ENCODE measurements at places on chromosomes 4 and X.

- DNase-seq = no peak
Measured at GRCh38 chrX:133933316-133933715, 52.1 kb downstream of the GPC3 start.

- peak; percentile 24 for DNase-seq
Measured at GRCh38 chrX:101550751-101551379, 518 bp downstream of the ARMCX1 start.

- DNase-seq = no peak
Measured at GRCh38 chr4:182729516-182729915, 187.7 kb downstream of the DCTD start.

DNA sequence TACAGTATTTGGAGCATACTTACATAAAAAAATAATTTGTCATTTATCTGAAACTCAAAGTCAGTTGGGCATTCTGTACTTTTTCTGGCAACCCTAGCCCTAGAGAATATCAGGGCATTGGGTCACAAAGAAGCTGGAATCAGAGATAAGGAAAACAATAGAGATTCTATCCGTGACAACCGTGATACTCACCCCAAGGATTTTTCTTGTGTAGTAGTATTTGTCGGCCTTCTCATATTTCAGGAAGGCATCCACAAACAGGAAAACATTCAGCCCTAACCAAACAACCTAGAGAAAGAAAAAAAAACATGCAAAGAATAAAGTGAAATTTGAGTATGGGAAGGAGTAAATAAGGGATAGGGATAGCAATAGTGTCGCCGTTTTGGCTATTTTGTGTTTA is 3.6 kb downstream of the NOX1 start:
- no peak for DNase-seq

DNA sequence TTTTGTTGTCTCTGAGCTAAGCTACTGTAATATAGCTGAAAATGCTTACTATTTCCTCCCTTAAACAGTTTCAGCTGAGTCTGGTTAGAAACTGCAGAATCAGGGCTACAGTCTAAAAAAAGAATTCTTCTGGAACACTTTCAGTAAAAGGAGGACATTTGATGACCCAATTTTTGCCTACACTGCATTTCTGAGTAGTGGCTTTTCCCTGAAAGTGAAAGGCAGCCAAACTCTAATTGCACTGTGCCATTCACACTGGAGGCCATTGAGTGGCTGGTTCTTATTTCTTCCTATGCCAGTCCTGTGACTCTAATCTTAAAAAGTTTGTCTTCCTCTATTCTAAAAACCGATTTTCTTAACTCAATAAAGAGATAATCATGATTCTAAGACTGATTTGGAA is 526.0 kb downstream of the CFAP47 start:
- no peak for DNase-seq

DNA sequence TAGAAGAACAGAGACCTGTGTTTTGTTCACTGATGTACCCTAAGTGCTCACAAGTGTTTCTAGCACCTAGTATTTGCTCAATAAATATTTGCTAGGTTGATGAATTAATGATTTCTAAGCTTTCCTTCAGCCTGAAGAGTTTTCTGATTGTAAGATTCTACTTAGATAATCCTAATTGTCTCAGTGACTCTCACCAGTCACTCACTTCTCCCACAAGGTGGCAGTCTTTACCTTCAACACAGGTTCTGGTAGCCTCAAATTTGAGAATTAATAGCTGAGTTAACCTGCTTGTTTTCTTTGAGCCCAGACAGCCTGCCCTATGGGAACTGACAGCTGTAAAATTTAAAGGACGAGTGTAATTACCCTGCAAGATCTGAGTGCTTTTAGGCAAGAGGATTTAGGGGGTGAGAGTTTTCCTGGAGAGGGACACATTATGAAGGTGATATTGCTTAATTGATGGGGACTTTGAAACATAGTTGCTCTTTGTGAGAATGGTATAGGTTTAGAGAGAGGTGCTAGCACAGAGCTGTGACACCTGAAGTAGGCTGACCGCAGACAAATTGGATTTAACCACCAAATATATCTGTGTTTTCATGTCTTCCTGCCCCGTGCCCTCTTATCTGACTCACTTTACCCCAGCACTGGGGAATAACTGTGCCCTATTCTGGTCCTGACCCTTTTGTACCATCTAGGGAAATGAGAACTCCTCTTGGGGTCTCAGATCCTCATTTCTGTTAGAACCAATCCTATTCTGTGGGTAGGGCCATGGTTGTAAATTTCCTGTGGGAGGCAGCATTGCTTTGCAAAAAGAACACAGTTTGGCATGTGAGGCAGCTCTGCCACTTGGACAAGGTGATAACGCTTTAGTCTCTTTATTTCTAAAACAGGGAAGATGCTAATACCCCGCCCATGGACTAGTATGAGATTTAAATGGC is 27.7 kb downstream of the CD38 start:
- peak; percentile 40 for DNase-seq

DNA sequence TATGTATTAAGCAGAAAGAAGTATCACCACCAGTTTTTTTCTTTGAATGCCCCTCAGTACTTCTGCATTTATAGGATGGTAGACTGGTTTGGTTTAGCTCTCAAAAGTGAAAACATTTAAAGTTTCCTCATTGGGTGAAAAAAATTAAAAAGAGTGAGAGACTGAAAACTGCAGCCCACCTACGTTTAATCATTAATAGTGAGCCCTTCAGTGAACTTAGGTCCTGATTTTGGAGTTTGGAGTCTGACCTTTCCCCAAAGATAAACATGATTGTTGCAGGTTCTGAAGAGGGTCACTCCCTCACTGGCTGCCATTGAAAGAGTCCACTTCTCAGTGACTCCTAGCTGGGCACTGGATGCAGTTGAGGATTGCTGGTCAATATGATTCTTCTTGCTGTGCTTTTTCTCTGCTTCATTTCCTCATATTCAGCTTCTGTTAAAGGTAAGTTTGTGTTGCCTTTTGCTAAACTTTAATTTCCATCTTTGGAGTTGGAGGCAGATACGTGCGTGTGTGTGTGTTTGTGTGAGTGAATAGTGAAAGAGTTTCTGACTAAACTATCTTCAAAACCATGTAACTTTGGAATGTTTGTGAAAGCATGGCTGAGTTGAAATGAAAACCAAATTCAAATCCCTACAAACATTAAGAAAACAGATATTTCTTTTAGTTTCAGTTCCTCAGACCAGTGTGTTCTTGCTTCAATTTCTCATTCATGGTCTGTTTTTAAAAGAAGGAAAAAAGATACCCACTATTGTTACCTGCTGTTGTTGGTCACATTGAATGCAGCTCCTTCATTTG is at the start of gene MTTP:
TSS of gene MTTP (plus strand) at position 295 of the 795 bp plus-strand sequence. CDS start at position 381, 86 bp downstream.
- DNase-seq = no peak

DNA sequence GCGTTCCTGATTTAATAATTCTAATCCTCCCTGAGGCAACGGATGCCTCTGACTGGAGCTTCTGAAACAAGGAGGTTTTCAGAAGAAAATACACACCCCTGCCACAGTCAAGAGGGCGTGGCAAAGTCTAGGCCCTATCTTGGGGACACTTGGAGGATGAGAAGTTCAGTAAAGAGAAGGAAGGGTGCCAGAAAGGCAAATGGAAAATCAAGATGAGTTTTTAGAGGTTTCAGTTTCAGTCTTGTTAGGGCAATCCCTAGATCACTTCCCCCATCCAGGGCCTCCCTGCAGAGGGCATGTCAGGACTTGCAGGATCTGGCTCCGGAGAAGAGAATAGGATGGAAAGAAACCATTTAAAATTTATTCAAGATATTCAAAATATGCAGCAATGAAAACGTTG is 28.5 kb upstream of the FGF2 start:
- peak; percentile 61 for DNase-seq

- no peak for DNase-seq
Measured at GRCh38 chr4:76980261-76980660, 30.7 kb downstream of the SEPTIN11 start.

Data from NCI-H1105 treated with DMSO at 0.1 percent for 48 hours (cell line).